Stimulated activated CD4-positive, alpha-beta T cell treated with anti-CD3 and anti-CD28 coated beads, TNF-alpha, amount 100 ng/mL, for 1 hour (primary cell): ENCODE measurements at places on chromosomes 3 and 15.

GRCh38 chr15:96494505-96494904, 164.0 kb downstream of the NR2F2 start:
- no peak for DNase-seq

- DNase-seq = no peak
These were observed 25.6 kb downstream of the PRR23E start for GRCh38 chr3:127218454-127218922.

DNA sequence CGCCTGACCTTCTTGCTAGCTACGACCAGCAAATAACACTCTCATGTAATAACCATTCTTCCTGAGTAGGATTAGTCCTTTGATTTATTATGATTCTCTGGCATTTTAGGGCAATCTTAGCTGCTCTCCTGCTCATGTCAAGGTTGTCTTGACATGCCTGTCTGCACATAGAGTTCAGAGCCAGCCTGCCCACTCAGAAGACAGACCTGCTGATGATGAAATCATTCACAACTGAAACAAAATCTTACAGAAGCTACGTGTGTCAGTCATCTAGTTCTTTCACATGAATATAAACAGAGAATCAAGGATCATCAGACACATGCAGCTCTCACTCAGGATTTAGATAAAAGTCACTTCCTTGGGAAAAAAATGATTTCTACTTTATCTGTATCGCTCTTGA, 173.6 kb upstream of the LYSMD4 start:
- DNase-seq = no peak

GRCh38 chr15:99085413-99086326, 19.2 kb upstream of the SYNM start:
- DNase-seq = no peak

- no peak for DNase-seq
These were observed 225.8 kb upstream of the ZNF717 start for GRCh38 chr3:76011121-76011520.

GRCh38 chr3:65899226-65899625, 139.5 kb downstream of the MAGI1 start:
- no peak for DNase-seq

DNA sequence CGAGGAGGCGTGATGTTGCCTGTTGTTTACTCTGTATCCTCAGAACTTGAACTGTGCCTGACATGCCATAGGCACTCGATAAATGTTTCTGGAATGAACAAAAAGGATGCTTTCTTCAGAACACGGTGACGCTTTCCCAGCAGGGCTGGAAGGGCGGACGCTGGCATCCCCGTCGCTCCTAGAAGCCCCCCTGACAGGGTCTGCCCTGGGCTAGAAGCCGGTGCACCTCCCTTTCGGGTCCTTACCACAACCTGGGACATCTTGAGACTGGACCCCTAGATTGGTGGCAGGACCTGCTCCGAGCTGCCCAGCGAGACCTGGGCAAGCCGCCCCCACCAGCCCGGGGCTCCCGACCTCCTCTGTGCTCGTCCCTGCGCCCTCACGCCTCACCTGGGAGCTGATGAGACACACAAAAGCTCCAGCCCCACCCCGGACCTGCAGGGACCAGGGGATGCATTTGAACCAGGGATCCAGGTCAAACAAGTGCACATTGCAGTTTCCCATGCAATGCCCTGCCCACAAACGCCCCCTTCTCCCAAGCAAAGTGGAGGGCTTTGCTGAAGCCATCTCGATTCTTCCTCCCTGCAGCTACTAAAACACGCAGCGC, 131.2 kb upstream of the MEF2A start:
- DNase-seq = no peak

GRCh38 chr3:190552969-190553759, 39.3 kb downstream of the IL1RAP start:
- DNase-seq = no peak

- no peak for DNase-seq
These were observed 28.8 kb downstream of the SUMF1 start for GRCh38 chr3:4438296-4438695.

- peak; percentile 1 for DNase-seq
These were observed 23.5 kb upstream of the TSC22D2 start for GRCh38 chr3:150384296-150385212.

DNA sequence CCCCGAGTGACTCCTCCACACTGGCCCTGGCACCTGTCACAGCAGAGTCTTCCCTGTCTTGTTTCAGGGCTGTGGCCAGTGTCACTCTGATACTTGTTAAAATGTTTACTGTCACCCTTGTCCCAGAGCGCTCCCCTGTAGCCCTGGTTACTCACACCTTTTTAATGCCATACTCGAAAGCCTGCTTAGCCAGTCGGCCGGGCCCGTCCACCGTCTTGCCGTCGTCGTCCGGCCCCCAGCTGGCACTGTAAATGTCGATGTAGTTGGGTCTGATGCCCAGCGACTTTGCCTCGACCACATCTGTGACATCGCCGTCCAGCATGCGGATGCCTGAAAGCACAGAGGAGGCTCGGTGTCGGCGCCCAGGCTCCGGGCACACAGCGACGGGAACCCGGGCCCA, 91.3 kb downstream of the PCSK6 start:
- no peak for DNase-seq

DNA sequence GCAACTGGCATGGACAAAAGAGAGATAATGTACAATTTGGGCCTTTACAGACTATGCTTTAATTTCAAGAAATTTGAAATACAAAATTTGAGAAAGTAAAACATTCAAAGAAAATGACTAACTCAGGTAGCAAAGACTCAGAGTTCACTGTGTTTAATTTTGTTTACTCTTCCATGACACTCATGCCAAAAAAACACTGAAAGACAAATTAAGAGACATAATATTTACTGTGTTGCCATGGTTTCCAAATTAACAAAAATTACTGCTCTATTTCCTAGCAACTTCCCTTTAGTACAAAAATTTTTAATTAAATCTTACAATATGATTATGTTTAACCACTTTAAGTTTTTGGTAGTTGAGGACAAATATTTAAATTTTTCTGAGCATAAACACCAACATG, 29.6 kb downstream of the LRRFIP2 start:
- no peak for DNase-seq
